Stimulated activated CD4-positive, alpha-beta T cell treated with anti-CD3 and anti-CD28 coated beads, Interleukin-15, amount 100 ng/mL, for 48 hours (primary cell): ENCODE measurements at places on chromosomes 2 and 18.

GRCh38 chr2:141899740-141900139 lies 231.1 kb downstream of the LRP1B start:
- DNase-seq, result no peak

GRCh38 chr2:13681936-13682335 lies 950.6 kb upstream of the LRATD1 start:
- no peak for DNase-seq

GRCh38 chr2:155665704-155666103 lies 666.8 kb downstream of the NR4A2 start:
- no peak for DNase-seq

DNA sequence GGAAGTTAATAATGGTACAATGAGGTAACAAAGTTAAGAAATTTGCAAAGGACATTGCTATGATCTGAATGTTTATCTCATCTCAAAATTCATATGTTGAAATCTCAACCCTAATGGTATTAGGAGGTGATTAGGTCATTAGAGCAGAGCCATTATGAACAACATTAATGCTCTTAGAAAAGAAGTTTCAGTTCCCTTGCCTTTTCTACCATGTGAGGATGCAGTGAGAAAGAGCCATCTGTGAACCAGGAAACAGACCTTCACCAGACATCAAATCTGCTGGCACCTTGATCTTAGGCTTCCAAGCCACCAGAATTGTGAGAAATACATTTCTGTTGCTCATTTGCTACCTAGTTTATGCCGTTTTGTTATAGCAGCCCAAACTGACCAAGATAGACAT lies 757.6 kb downstream of the NR4A2 start:
- DNase-seq, result no peak

DNA sequence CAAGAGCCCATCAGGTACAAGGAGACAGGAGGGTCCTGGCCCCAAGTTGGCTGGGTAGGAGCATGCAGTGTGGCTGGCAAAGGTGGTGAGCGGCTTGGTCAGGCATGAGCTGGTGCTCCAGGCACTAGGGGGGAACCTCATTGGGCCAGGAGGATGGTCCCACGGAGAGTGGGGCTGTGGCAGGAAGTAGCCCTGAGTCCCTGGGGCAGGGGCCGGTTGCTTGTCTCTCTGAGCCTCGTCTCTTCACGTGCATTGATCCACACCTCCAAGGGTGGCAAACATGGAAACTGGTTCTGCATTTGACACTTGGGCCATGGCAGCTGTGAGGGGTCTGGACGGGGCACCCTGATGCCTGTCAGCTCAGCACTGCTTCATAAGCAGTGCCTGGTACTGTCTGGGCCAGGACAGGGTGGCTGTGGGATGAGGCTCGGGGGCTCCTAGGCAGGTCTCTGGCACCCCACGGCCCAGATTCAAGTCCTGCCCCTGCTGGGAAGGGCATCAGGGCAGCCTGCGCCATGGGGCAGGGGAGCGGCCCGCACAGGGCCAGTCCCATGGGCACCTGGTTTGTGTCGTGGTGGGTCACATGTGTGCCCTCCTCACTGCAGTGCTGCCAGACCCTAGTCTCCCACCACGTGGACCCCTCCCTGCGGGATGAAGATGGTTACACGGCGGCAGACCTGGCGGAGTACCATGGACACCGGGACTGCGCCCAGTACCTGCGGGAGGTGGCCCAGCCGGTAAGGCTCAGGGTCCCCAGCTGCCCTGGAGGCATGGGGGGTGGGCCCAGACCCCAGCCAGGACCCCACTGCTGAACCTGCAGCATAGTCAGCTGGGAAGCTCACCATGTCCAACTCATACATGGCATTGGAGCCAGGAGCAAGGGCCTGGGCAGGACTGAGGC lies 16.4 kb downstream of the ESPNL start:
- DNase-seq, result no peak

DNA sequence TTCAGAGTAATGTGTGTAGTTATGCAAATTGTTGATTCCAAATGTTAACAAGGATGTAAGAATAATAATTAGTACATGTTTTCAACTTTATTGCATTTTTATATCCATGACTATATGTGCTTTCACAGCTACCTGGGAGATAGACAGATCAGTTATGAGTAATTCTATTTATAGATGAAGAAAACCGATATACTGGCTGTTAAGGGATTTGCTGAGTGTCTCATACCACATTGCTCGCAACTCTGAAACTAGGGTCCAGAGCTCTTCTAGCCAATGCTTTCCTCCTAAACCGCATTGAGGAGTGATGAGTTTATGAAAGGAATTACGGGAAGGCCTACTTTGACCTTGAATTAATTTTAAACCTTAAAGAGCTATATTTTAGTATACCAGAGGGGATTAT lies 202.3 kb downstream of the MYO3B start:
- no peak for DNase-seq

- DNase-seq, result no peak
Observed at GRCh38 chr2:106596844-106597243, 109.7 kb downstream of the CD8B2 start.

DNA sequence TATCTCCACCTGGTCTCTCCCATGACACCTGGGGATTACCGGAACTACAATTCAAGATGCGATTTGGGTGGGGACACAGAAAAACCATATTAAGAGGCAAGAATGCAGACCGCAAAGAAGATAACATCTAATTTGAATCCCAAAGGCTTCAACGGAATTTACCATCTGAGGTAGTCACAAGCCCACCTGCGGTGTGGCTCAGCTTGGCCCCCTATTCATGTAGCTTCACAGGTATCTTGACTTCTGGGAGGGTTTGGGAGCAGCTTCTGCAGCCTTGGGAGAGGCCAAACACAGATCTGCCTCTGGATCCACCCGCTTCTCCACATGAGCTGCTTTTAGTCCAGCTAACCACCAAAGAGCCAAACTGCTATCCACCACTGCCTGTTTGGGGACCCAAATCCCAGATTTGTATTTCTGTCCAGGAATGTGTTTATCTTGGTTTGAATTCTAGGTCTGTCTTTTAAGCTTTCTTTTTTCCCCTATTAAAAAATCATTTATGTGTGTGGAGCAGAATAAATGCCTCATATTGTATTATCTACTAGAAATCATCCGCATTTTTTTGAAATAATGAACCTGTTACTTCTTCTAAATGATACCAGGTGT lies 247.6 kb downstream of the DLGAP1 start:
- DNase-seq, result no peak

GRCh38 chr2:20378891-20379519 lies 28.4 kb upstream of the PUM2 start:
- no peak for DNase-seq

DNA sequence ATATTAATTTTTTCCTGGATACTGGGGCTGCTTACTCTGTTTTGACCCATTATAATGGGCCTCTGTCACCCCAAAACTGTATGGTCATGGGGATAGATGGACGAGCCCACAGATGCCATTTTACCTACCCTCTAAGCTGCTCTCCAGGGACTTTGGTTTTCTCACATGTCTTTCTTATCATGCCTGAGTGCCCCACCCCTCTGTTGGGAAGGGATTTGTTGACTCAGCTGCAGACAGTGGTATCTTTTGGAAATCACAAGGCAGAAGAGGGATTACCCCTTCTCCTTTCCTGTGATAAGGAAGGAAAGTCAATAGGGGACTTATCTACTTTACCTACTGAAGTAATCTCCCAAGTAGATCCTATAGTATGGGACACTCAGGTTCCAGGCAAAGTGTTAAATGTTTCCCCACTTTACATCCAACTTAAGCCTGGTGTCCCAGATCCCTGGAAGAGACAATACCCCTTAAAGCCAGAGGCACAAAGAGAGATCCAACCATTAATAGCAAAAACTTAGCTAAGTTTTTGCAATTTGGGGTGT lies 182.7 kb downstream of the RNF152 start:
- DNase-seq, result no peak

- DNase-seq, result no peak
Observed at GRCh38 chr2:149562324-149562723, 25.3 kb downstream of the MMADHC start.

GRCh38 chr2:20665243-20666004 lies 1.5 kb upstream of the GDF7 start:
- no peak for DNase-seq

DNA sequence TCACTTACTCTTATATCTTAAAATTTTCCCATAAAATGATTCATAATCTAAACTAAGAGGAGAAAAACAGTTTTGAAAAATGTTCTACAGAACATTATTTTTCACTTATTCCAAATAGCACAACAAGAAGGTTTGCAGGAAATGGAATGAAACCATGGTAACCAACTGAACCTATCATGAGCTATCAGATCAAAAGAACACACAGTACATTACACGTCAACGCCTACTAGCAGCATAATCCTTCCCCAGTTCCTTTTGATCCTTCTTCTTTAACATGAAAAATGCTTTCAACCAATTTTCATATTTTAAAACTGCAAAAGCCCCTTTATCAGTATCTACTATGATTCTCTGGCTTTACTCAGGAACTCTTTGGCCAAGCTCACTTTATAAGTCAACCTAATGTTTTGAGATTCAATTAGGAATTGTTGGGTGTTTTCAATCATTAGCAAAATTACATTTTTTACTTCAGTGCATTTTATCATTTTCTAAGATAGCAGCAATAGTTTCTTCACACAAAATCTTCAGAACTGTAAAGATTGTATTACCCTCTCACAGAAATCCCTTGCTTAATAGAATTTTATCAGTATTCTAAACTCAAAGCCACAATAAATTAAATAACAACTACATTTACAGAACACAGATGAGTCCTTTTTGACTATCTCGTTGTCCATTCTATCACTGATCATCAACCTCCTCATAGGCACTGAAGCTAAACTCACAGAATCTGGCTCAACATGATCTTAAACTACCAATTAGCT lies 102.5 kb downstream of the CHN1 start:
- no peak for DNase-seq

DNA sequence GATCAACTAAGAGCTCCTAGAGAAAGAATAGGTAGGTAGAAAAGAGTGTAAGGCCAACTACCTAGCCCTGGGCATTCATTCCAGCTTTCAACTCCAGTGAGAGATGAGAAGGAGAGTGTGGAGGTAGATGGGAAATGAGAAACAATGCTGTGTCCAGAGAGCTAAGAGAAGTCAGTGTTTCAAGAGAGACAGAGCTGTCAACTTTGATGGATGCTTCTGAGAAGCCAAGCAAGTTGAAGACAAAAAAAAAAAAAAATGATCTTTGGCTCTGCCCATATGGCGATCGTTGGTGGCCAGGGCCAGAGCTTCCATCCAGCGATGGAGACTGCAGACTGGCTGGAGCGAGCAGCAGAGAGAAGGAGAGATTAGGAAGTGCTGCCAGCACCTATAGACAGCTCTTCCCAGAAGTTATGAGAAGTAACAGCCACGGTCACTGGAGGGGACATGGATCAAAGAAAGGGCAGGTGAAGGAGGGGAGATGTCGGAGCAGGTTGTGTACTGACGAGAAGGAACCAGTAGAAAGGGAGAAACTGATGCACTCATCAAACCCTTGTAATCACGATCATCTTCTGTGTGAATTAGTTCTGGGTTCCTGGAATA lies 112.4 kb upstream of the PPP1CB start:
- no peak for DNase-seq

DNA sequence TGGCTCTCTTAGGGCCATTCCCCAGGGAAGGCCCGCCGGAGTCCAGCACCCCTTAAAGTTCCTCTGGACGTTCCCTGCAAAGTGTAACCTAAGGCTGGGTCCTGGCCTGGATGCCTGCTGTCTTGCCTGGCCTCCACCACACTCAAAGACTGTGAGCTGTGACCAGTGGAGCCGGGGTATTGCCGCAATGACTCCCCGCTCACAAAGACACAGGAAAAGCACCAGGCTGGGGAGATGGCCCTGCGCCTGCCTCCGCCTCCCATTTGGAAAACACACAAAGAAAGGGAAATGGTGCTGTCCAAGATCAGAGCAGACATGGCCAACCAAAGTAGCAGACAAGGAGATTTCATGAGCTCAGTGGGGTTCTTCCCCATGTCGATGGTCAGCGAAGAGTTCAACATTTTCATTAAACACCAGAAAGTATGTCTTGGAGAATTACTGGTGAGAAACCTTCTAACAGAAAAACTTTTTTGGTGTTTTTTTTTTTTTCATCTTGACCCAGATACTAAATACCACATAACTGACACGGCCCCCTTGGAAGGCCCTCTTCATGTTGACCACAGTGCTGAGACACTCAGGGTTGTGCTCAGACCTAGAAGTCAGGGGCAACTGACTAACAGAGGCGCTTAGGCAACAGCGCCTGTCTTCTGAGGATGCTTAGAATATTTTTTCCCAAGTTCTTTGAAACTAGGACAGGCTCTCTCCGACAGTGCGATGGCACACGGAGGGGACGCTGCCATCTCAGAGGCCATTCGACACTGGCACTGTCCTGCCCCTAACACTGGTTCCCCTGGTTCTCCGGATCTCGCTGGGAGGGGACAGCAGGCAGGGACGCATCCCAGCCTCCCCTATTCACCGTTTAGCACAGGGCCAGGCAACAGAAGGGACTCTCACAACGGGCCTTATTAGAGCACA lies 226.4 kb upstream of the ID2 start:
- DNase-seq, result no peak

DNA sequence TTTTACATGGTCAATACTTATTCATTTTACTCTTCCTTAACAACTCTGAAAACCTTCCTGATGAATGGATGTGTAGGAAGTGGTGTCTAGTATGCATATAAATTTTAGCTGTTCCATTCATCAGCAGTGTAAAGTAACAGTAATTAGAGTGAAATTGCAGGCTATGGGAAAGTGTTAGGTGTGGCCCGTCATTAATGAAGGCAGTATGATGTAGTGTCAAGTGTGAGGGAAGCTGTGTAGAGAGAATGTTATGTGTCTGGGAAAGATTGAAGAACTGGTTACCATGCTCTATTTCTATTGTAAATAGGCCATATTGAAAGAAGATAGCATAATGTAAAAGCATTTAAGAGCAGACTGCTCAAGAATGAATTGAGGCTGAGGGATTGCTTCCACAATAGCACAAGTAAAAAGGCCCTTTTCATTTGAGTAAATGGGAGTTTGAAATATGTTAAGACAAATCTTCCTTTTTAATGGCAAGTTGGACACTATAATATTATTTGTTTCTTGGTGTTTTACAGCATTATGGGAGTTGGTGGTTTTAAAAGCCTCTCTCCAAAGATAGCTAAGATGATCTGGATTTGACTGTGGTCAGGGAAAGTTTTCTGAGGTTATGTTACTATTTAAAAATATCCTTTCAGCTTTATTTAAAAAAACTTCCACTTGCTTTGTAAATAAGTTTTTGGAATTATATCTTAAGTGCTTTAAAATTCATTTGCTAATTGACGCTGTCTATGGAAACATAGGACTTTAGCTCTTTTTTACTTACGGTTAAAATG lies 401.0 kb upstream of the ZEB2 start:
- DNase-seq, result no peak
